Adrenal gland (tissue), 19 donors: ENCODE measurements at places on chromosomes 16 and 17.

GRCh38 chr17:42337442-42337841 is 49.1 kb downstream of the STAT5A start:
- no peaks in the 10 kb centered on the region for H3K27me3 ChIP-seq
- no peak overlapping the region for H3K27ac ChIP-seq
- no peak for DNase-seq
- no peak overlapping the region for H3K4me3 ChIP-seq
- no peaks in the 10 kb centered on the region for H3K36me3 ChIP-seq
- H3K4me1 ChIP-seq, result peaks cover under 1% of the 10 kb centered on the region

DNA sequence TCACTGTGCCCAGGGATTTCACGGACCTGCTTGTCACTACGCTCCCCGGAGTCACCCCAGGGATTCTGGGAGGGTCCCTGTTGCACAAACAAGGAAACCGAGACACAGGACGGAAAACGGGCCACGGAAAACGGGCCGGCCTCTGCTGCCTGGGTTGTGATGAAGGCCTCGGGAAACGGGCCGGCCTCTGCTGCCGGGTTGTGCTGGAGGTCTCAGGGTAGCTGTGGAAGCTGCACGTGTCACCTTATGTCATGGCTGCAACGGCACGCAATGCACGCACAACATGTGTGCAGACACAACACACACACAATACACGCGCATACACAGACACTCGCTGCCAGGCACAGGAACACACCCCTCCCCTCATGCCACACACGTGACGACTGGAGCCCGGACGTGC is 27.0 kb upstream of the GNG13 start:
- H3K27ac ChIP-seq, result no peak overlapping the region
- no peak for DNase-seq
- H3K36me3 ChIP-seq, result no peaks in the 10 kb centered on the region
- no peaks in the 10 kb centered on the region for H3K27me3 ChIP-seq

DNA sequence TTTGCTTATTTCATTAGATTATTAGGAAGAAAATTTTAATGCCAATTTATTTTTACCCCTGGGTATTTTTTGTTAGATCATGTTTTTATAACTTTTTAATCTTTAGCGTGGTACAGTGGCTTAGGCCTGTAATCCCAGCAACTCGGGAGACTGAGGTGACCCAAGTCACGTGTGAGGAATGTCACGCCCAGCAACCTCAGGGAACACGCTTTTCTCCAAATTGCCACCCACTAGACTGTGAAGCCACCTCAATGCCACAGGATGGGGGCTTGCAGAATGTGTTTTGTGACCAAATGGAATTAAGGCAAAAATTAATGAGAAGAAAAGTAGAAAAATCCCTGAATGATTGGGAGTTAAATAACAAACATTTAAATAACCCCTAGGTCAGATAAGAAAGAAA is 141.8 kb downstream of the LAT start:
- H3K36me3 ChIP-seq, result no peaks in the 10 kb centered on the region
- H3K27ac ChIP-seq, result no peak overlapping the region
- H3K4me3 ChIP-seq, result no peak overlapping the region
- no peak for DNase-seq

- no peaks in the 10 kb centered on the region for H3K27me3 ChIP-seq
- no peaks in the 10 kb centered on the region for H3K36me3 ChIP-seq
- no peak for DNase-seq
- H3K4me1 ChIP-seq, result peaks cover 7% of the 10 kb centered on the region
- H3K27ac ChIP-seq, result peak overlapping the region; percentile 84
Measured at GRCh38 chr16:11561454-11561805, 25.3 kb downstream of the LITAF start.

GRCh38 chr16:49022351-49022963 is 259.2 kb downstream of the CBLN1 start:
- no peak for DNase-seq
- no peak overlapping the region for H3K27ac ChIP-seq
- H3K36me3 ChIP-seq, result no peaks in the 10 kb centered on the region
- no peak overlapping the region for H3K4me3 ChIP-seq
- H3K27me3 ChIP-seq, result peaks cover 6% of the 10 kb centered on the region
- no peaks in the 10 kb centered on the region for H3K4me1 ChIP-seq

DNA sequence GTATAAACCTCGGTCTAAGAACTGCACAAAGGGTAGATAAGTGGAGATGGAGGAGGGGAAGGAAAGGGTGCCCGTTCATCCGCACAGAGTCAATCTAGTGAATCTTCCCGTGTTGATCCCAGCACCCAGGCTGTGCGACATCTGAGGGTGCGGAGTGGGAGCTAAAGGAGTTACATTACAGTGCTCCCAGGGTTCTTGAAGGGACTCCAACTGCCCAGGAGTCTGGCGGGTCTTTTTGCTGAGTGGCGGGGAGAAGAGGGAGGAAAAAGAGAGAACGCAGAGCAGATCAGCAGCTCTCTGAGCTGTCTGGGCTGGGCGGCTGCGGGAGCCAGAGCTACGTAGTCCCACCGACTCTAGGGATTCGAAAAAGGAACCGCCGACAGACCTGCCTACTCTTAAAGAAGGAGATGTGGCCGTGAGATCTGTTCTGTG is 1.6 kb upstream of the CA10 start:
- H3K4me3 ChIP-seq, result no peak overlapping the region
- H3K27ac ChIP-seq, result no peak overlapping the region
- peaks cover 30% of the 10 kb centered on the region for H3K27me3 ChIP-seq
- no peaks in the 10 kb centered on the region for H3K36me3 ChIP-seq

DNA sequence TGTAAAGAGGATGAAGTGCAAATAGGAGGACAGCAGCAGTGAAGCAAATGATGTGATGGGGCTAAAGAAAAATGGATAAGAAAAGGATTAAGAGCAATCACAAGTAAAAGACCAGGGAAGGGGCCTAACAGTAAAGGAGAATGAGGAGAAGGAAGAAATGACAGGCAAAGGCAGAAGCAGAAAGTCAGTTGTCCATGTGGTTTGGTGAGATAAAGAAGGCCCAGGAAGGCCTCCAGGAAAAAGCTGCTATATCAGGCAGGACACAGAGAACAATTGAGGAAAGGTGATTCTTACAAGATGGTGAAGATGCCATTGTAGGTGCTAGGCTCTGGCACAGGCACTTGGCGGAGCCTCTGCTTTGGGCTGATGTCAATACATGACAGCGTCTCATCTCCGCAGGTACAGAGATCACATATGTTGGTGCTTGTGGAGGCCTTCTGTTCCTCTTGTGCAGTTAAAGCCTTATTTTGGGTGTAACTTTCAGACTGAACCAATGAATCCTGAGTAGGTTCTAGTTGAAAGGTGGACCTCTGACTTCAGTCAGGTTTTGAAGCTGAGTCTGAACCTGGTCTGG is 18.1 kb downstream of the RDM1 start:
- DNase-seq, result no peak
- no peak overlapping the region for H3K27ac ChIP-seq
- no peak overlapping the region for H3K4me3 ChIP-seq

- H3K4me1 ChIP-seq, result no peaks in the 10 kb centered on the region
- no peak overlapping the region for H3K27ac ChIP-seq
- no peaks in the 10 kb centered on the region for H3K27me3 ChIP-seq
- no peak overlapping the region for H3K4me3 ChIP-seq
- H3K36me3 ChIP-seq, result no peaks in the 10 kb centered on the region
- DNase-seq, result no peak
Measured at GRCh38 chr17:59494757-59495368, 70.5 kb upstream of the DHX40 start.

DNA sequence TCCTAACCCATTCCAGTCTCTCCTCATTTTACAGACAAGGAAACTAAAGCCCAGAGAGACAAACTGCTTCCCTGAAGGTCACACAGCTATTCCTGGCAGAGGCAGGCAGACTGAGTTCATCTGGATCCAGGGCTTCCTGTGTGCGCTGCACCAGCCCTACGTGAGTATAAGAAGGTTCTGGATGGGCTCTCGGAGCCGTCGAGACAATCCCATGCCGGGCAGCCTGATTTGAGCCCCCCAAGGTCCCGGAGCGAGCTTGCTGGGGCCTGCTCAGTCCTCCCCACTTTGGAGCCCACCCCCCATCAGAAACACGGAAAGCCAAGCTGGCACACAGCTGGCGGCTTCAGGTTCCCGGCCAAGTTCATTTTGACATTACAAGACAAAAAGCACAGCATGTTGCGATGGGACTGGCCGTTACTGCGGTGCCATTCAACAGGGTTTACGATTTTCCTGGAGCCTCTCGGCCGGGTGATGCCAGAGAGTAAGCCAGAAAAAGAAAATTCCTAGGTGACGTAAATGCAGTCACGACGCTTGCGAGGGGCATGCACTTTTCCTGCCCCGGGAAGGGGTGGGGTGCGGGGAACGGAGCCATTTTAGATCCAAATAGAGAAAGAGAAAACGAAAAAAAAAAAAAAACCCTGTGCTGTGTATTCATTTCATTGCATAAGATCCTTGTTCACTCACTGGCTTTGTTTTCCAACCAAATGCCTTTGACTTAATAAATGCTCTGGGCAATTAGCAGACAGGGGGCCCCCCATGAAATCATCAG is 167.1 kb upstream of the FOXF1 start:
- H3K4me3 ChIP-seq, result no peak overlapping the region
- no peaks in the 10 kb centered on the region for H3K4me1 ChIP-seq
- peaks cover 5% of the 10 kb centered on the region for H3K27me3 ChIP-seq

GRCh38 chr16:75578212-75578611 is 12.0 kb downstream of the GABARAPL2 start:
- no peak for DNase-seq
- H3K4me1 ChIP-seq, result no peaks in the 10 kb centered on the region
- no peak overlapping the region for H3K27ac ChIP-seq
- no peak overlapping the region for H3K4me3 ChIP-seq
- no peaks in the 10 kb centered on the region for H3K27me3 ChIP-seq

GRCh38 chr17:1769822-1770477 is 8.1 kb downstream of the SERPINF1 start:
- H3K27ac ChIP-seq, result no peak overlapping the region
- H3K36me3 ChIP-seq, result no peaks in the 10 kb centered on the region
- H3K4me1 ChIP-seq, result no peaks in the 10 kb centered on the region
- no peaks in the 10 kb centered on the region for H3K27me3 ChIP-seq
- no peak overlapping the region for H3K4me3 ChIP-seq
- DNase-seq, result no peak

DNA sequence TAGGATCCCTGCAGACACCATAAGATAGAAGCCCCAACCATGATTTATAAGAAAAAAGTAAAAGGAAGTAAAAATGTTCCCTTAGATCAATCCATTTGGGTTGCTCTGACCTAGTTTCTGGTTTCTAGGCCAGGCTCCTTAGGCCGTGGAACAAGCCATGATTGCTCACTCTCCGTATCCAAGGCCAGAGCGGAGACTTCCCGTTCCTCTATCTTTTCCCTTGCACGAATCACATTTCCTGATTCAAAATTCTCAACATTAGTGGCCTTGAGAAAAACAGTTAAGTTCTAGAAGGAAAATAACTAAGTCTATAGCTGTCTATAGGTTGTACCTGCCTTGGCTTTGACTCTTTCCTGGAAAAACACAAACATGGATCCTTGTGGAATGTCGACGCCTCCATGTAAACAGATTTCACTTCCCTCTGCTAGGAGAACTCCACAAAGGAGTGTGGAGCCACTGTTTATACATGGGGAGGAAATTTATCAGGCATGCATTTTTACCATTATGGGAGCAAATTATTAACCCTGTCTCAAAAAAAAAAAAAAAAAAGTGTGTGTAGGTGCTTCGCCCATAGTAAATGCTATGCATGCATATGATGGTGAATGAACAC is 149.6 kb downstream of the ZFHX3 start:
- H3K27ac ChIP-seq, result peak overlapping the region; percentile 79
- no peaks in the 10 kb centered on the region for H3K36me3 ChIP-seq
- no peaks in the 10 kb centered on the region for H3K27me3 ChIP-seq
- no peak overlapping the region for H3K4me3 ChIP-seq

- no peak overlapping the region for H3K4me3 ChIP-seq
- DNase-seq, result no peak
- no peaks in the 10 kb centered on the region for H3K36me3 ChIP-seq
- no peak overlapping the region for H3K27ac ChIP-seq
Measured at GRCh38 chr17:74595037-74595750, 3.1 kb upstream of the CD300LD start.

DNA sequence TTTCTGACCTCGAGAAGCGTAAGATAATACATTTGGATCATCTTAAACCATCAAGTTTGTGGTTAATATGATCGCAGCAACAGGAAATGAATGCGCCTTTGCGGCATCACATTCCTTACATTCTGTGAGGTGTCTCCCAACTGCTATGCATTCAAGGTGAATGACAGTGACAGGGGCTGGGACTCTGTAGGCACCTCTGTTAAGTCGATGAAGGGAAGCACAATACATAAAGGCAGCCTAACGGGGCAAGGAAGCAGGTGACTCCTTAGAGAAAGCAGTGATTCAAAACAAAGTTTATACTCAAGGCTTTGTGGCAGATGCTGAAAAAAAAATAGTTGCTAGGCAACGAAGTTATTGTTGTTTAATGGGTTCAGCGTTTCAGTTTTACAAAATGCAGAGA is 21.6 kb upstream of the EVPL start:
- no peak for DNase-seq
- peaks cover 93% of the 10 kb centered on the region for H3K36me3 ChIP-seq
- H3K27me3 ChIP-seq, result no peaks in the 10 kb centered on the region
- H3K4me1 ChIP-seq, result no peaks in the 10 kb centered on the region

DNA sequence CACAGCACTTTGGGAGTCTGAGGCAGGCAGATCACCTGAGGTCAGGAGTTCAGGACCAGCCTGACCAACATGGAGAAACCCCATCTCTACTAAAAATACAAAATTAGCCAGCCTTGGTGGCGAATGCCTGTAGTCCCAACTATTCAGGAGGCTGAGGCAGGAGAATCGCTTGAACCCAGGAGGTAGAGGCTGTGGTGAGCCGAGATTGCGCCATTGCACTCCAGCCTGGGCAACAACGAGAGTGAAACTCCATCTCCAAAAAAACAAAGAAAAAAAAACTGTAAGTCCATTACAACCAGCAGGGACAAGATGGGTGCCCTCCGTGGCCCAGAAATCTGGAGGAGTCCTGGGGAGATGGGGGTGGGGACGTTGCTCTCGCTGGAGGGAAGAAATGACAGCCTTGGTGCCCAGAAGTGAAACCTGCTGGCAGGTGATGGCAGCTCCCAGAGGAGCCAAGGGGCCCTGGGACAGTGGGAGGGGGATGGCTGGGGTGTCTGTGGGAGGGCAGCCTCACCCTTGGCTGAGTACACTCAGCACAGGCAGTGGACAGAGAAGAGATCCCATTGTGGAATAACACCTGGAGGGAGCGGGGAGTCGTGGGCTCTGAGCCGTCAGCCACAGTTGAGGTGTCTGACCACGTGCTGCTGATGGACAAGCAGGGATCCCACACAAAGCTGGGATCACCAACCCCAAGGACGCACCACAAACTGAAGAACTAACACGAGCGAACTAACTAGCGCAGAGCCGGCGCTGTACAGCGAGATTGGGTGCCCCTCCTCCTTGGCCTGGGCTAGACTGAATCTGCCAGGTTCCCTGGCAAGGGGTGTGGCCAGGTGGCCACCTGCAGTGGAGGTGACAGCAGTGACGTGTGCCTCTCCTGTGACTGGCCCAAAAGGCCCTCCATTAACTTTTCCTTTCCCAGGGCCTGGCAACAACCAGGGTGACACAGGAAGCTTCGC is 46.9 kb upstream of the BAHCC1 start:
- H3K27ac ChIP-seq, result no peak overlapping the region
- H3K4me3 ChIP-seq, result no peak overlapping the region
- H3K4me1 ChIP-seq, result peaks cover 5% of the 10 kb centered on the region
- H3K27me3 ChIP-seq, result no peaks in the 10 kb centered on the region
- no peak for DNase-seq
- no peaks in the 10 kb centered on the region for H3K36me3 ChIP-seq
